ENCODE measurements at places on chromosomes 16 and 17. TPM values are rescaled to one million over a fixed set of nuclear protein-coding genes. Genes with fewer than 3 reads are reported as not detected.

Gene EFCAB13
- total RNA-seq, result 2.2 TPM

DNA sequence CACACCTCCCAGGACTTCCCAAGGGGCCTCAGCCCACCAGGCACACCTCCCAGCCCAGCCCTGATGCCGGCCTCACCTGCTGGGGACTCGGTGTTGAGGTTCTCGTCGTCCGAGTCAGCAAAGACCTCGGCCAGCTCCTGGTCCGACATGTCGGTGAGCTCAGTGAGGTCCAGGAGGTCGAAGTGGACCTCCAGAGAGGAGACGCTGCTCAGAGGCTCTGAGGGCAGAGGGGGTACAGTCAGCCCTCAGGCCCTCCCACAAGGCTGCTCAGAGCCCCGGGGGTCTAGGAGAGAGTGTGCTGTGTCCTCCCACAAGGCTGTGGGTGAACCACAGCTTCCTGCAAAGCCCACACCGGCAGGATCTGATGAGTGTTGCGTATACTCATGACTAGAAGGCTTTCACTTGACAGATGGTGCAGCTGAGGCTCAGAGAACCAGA lies 10.5 kb downstream of the DBNDD1 start:
- no peaks in the 10 kb centered on the region for H3K4me1 ChIP-seq
- no peaks in the 10 kb centered on the region for H3K36me3 ChIP-seq
- H3K4me3 ChIP-seq, result no peak overlapping the region
- no peaks in the 10 kb centered on the region for H3K27me3 ChIP-seq

- no peaks in the 10 kb centered on the region for H3K4me1 ChIP-seq
- H3K27me3 ChIP-seq, result no peaks in the 10 kb centered on the region
- H3K27ac ChIP-seq, result no peak overlapping the region
- DNase-seq, result no peak
- H3K4me3 ChIP-seq, result no peak overlapping the region
Measured at GRCh38 chr17:66398059-66398458, 95.6 kb downstream of the PRKCA start.

Gene ADGRG1
- total RNA-seq, result 95.0 TPM

Gene NPW
- 1.9 TPM for total RNA-seq

GRCh38 chr17:42167807-42168206 lies 13.0 kb upstream of the RAB5C start:
- H3K27me3 ChIP-seq, result no peaks in the 10 kb centered on the region
- H3K4me1 ChIP-seq, result no peaks in the 10 kb centered on the region
- no peak overlapping the region for H3K4me3 ChIP-seq
- no peaks in the 10 kb centered on the region for H3K36me3 ChIP-seq
- no peak for DNase-seq

Gene TMEM132E
- total RNA-seq, result 0.12 TPM

Gene ZCCHC14
- total RNA-seq, result 12.5 TPM

Gene HBM
- not detected for total RNA-seq

GRCh38 chr16:12398029-12398682 lies 405.5 kb downstream of the CPPED1 start:
- H3K4me1 ChIP-seq, result no peaks in the 10 kb centered on the region
- no peaks in the 10 kb centered on the region for H3K27me3 ChIP-seq
- H3K27ac ChIP-seq, result no peak overlapping the region
- no peaks in the 10 kb centered on the region for H3K36me3 ChIP-seq
- DNase-seq, result no peak
- no peak overlapping the region for H3K4me3 ChIP-seq

DNA sequence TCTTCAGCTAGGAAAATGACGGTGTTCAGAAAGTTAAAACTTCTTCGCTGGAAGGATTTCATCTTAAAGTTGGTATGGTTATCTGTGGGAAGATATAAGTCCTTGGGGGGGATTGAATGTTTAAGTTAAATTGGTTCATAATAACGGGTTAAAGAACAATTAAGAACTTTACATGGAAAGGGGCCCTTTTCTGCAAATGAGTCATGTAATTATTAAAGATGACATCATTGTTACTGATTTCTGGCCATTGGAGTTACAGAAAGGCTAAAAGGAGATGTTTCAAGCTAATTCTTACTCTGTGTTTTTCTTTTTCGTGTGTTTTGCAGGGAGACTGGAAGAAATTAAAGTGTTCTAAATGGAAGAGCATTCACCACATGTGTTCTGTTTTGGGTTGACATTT lies 20.6 kb upstream of the ABCA3 start:
- peaks cover 8% of the 10 kb centered on the region for H3K4me1 ChIP-seq
- no peak overlapping the region for H3K4me3 ChIP-seq
- H3K27ac ChIP-seq, result no peak overlapping the region
- no peak for DNase-seq

Gene CA10
- 0.23 TPM for total RNA-seq

Gene ABCA3
- total RNA-seq, result 16.8 TPM

GRCh38 chr16:68655806-68656205 lies 10.7 kb downstream of the CDH3 start:
- DNase-seq, result no peak
- no peak overlapping the region for H3K27ac ChIP-seq
- no peaks in the 10 kb centered on the region for H3K4me1 ChIP-seq
- H3K27me3 ChIP-seq, result no peaks in the 10 kb centered on the region

GRCh38 chr16:88975511-88976061 lies 1.4 kb downstream of the CBFA2T3 start:
- H3K4me3 ChIP-seq, result no peak overlapping the region
- no peaks in the 10 kb centered on the region for H3K27me3 ChIP-seq
- no peaks in the 10 kb centered on the region for H3K36me3 ChIP-seq
- DNase-seq, result no peak

Gene AIPL1
- not detected for total RNA-seq

Gene SMTNL2
- 0.59 TPM for total RNA-seq

DNA sequence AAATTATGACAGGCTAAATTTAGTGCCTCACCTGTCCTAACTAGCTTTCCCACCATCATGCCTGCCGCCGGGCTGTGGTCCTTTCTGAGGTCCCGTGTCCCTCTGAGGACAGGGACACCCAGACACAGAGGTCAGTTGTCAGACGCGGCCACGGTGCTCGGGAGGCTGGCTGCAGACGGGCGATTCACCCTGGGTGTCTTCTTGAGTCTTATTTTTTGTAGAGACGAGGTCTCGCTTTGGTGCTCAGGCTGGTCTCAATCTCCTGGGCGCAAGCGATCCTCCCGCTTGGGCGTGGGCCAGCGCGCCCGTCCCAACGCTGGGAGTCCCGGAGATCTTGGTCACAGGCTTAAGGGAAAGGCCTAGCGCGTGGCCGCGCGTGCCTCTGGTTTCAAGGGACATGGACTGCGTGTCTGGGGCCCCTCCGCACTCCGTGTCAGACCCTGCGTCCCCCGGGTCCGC lies 797 bp upstream of the RAB11FIP3 start:
- no peaks in the 10 kb centered on the region for H3K27me3 ChIP-seq
- no peaks in the 10 kb centered on the region for H3K36me3 ChIP-seq
- peak overlapping the region; percentile 85 for H3K27ac ChIP-seq

- no peaks in the 10 kb centered on the region for H3K27me3 ChIP-seq
- H3K4me1 ChIP-seq, result peaks cover 4% of the 10 kb centered on the region
- no peak overlapping the region for H3K4me3 ChIP-seq
- no peaks in the 10 kb centered on the region for H3K36me3 ChIP-seq
- H3K27ac ChIP-seq, result peak overlapping the region; percentile 92
Measured at GRCh38 chr17:78862073-78863023, 21.7 kb upstream of the USP36 start.

Measured in pancreas (tissue), 10 donors.